ENCODE measurements at places on chromosomes 16 and 17.

GRCh38 chr16:28602529-28602928 lies 5.7 kb upstream of the SULT1A2 start:
- DNase-seq = peak; percentile 47

- no peak for DNase-seq
Measured at GRCh38 chr17:8735336-8735939, 9.2 kb downstream of the CCDC42 start.

- no peak for DNase-seq
Measured at GRCh38 chr16:74991593-74992403, 6.9 kb upstream of the WDR59 start.

DNA sequence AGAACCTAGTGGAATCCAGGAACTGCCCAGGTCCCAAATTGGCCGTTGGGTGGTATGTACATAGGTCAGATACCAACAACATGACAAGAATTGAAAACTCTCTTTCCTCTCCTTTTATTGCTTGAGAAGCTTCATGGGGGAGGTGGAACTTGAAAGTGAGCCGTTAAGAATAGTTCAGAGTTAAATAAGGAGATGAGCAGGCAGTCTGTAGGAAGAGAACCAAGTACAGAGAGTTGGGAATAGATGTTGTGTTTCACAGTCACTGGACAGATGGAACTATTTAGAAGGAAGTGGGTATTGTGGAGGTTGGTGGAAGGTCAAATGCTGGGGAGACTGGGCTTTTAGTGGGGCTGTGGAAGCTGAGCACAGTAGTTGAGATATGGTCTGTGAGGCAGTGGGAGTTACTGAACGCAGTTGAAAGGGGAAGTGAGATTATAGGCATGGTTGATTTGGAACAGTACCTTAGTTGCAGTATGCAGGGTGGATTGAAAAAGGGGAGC lies 26.4 kb downstream of the ARHGAP44 start:
- DNase-seq = peak; percentile 93
